ENCODE measurements at places on chromosomes 16 and 17. TPM values are rescaled to one million over a fixed set of nuclear protein-coding genes. Genes with fewer than 3 reads are reported as not detected.

The PIGS gene
- 40.4 TPM for total RNA-seq

The KRT31 gene
- total RNA-seq: not detected

The SPATA22 gene
- total RNA-seq: 0.67 TPM

The ABCC3 gene
- 5.4 TPM for total RNA-seq

DNA sequence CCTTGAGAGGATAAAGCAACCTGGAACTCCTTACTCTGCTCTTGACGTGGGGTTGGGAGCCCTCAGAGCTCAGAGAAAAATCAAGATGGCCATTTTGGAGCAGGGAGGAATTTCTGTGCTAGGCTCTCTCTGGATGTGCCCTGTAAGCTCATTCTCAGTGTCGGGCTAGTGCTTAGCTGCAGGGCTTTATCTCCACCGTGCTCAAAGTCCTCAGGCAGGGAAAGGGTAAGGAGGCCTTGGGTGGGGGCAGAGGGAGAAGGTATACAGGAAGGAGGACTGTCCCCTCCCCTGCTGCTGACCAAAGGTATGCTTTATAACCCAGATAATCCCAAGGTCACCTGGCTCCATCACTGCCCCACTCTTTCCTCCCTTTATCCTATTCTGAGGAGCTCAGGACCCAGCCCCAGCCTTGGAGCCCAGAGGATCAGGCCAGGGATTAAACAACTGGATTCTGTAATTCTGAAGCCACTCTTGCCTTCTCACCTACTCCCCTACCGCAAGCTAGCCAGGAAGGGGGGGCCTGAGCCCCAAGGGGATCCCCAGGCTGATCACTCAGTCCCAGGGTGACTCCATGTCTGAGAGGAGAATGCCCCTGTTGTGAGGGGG is 1.1 kb downstream of the DHRS11 start:
- DNase-seq: no peak

DNA sequence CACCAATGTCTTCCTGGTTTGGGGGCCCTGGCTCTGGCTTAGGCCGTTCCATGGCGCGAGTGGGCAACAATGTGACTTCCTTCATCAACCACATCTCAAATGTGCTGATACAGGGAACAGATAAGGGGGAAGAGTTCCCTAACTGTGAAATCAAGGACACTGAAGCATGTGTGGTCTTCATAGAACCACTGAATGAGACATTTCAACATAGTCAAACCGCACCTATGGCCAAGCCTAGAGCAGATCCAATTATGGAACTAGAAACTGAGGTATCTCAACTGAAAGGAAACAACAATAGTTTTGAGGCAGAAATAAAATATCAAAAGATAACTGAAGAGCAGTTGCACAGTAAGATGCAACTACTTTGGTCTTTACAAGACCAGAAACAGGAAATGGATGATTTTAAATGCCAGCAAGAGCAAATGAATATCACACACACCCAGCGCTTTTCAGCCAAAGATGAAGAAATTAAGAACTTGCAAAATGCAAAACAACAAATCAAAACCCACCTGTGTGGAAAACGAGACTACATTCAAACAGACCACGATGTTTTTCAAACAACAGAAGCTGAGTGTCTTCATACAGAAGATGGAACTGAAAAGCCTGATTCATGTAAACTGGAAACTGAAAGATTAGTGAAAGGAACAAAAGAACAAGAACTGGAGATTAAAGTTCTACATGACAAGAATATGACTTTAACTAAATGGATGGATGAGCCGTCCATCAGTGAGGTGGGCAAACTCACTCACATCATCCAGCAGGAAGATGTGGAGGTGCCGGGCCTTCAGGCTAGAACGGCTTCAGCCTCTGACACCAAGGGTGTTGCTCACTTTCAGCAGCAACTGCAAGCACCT is 18.1 kb upstream of the LCMT1 start:
- DNase-seq: no peak

DNA sequence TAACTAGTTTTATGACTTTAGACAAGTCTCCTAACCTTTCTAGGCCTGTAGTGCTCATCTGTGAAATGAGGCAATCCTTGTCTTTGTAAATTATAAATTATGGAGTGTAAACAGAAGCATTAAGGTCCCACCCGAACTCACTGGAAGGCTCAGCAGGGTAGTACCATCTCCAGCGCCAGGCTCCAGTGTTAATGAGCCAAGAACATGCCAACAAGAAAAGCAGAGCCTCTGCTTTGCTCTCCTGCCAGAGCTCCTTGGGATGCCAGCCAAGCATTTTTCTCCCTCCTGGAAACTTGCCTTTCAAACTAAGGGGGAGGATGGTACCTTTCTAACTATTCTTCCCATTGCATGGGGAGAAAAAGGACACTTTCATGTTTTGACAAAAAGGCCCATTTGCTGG is 14.9 kb downstream of the LIMD2 start:
- DNase-seq: no peak

Data from sciatic nerve (tissue), 2 donors.